HCT116 (cell line): ENCODE measurements at places on chromosomes 4 and X. TPM values are rescaled to one million over a fixed set of nuclear protein-coding genes. Genes with fewer than 3 reads are reported as not detected.

The AKAP4 gene
- not detected for total RNA-seq

The PLS3 gene
- total RNA-seq = 50.8 TPM

The ZFP92 gene
- not detected for total RNA-seq

The PDGFC gene
- total RNA-seq = 9.8 TPM

The TFE3 gene
- 17.1 TPM for total RNA-seq

The ADGRL3 gene
- not detected for total RNA-seq

The RBM46 gene
- 0.39 TPM for total RNA-seq

The NAP1L3 gene
- total RNA-seq = not detected

The EGF gene
- total RNA-seq = 0.57 TPM

The KLHL34 gene
- not detected for total RNA-seq

The FAM149A gene
- total RNA-seq = 8.9 TPM

The VGLL1 gene
- not detected for total RNA-seq

The MAGEA3 gene
- 92.7 TPM for total RNA-seq

The LRIT3 gene
- 0.47 TPM for total RNA-seq

The COL4A5 gene
- total RNA-seq = 29.4 TPM

The RHOXF1 gene
- total RNA-seq = 0.52 TPM

The MAGEB1 gene
- total RNA-seq = 0.69 TPM

The TCEAL9 gene
- total RNA-seq = 28.8 TPM

The CFP gene
- 1.3 TPM for total RNA-seq

The AMBN gene
- total RNA-seq = not detected

The PAGE4 gene
- not detected for total RNA-seq

The DKK2 gene
- total RNA-seq = not detected

The HERC5 gene
- total RNA-seq = 7.2 TPM

The C4orf36 gene
- total RNA-seq = 1.8 TPM

The RAB33A gene
- not detected for total RNA-seq

The GAGE12F gene
- not detected for total RNA-seq

The SSX2B gene
- 0.42 TPM for total RNA-seq

The CYTL1 gene
- total RNA-seq = not detected

The RAB40A gene
- not detected for total RNA-seq

The TMSB15C gene
- total RNA-seq = not detected

The PDGFRA gene
- 0.25 TPM for total RNA-seq

The SPIN2A gene
- total RNA-seq = 0.54 TPM

The RNF175 gene
- total RNA-seq = not detected

The TLR7 gene
- total RNA-seq = not detected

The CNKSR2 gene
- total RNA-seq = not detected

The KIF4A gene
- 40.3 TPM for total RNA-seq

The DMD gene
- total RNA-seq = 0.05 TPM

The PTTG2 gene
- total RNA-seq = not detected
